Hematopoietic multipotent progenitor cell (in vitro differentiated cells): ENCODE measurements at places on chromosomes 2 and 18.

DNA sequence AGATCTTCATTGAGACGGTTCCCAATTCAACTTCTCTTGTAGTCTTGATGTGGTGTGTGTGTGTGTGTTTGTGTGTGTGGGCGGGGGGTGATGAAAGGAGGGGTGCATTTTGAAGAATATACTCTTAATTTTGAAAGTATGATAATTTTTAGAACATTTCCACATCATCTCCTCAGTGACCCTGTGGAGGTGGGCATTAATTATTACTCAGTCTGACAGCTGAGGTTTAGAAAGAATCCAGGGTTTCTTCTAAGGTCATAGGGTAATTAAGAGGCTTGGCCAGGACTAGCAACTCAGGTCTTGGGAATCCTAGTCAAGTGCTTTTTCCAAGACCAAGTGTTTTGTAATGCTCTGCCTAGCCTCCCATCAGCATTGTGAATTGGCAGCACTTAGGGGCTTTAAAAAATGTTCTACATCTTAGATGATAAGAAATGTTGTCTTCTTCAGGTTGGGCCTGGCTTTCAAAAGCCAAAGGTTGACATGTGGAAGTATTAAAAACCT lies 100.5 kb downstream of the SPTBN1 start:
- DNase-seq, result no peak

GRCh38 chr2:216112926-216113325 lies 3.8 kb downstream of the XRCC5 start:
- DNase-seq, result no peak

GRCh38 chr2:61878761-61879160 lies 9.7 kb downstream of the CCT4 start:
- DNase-seq, result no peak

GRCh38 chr2:119475857-119476244 lies 44.2 kb downstream of the TMEM37 start:
- no peak for DNase-seq

- DNase-seq, result no peak
These were observed 14.0 kb upstream of the ZNF396 start for GRCh38 chr18:35390951-35391700.

DNA sequence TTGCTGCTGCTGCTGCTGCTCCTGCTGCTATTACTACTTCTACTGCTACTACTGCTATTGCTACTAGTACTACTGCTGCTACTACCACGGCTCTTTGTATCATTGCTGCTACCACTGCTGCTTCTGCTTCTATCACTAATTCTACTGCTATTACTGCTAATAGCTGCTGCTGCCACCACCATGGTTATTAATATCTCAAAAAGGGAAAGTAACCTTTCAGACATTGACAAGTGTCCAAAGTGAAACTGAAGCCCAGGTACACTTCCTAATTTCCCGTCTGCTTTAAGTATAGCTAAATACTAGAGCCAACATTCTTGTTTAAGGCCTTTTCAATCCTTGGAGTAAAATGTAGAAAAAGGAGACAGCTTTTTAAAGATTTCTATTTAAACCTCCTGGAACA lies 45.4 kb upstream of the EHBP1 start:
- DNase-seq, result no peak

GRCh38 chr2:236343400-236344161 lies 79.4 kb upstream of the ASB18 start:
- peak; percentile 60 for DNase-seq

DNA sequence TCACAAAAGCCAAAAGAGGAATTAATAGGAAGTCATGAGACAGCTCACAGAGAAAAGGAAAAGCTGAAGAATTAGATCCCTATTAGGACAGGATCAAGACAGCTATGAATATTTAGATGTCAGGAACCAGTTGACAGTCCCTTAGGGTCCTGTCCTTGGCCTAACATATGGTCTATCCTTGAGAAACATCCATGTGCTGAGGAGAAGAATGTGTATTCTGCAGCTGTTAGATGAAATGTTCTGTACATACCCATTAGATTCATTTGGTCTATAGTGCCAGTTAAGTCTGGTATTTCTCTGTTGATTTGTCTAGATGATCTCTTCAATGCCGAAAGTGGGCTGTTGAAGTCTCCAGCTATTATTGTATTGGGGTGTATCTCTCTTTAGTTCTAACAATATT lies 37.6 kb upstream of the SLC40A1 start:
- no peak for DNase-seq

- no peak for DNase-seq
These were observed 3.6 kb downstream of the LIMS2 start for GRCh38 chr2:127671557-127672302.

DNA sequence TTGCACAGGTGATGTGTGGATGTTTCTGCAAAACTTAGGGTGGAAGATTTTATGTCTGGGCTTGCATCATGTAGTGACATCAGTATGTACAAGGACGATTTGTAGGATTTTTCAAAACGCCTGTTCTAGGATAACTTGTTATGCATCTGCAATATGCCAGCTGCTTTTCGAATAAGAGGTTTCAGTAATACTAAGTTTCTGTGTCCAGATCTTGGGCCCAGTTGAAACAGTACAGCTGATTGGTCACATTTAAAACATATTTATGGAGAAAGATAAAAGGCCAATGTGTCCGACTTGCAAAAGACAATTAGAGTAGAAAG lies 1.2 kb downstream of the PTPN4 start:
- DNase-seq, result no peak

- no peak for DNase-seq
These were observed 23.9 kb upstream of the STK17B start for GRCh38 chr2:196195302-196195701.

- DNase-seq, result no peak
These were observed 262.4 kb downstream of the MEIS1 start for GRCh38 chr2:66697366-66697765.

- peak; percentile 37 for DNase-seq
These were observed 548 bp upstream of the FBLN7 start for GRCh38 chr2:112137516-112138158.

DNA sequence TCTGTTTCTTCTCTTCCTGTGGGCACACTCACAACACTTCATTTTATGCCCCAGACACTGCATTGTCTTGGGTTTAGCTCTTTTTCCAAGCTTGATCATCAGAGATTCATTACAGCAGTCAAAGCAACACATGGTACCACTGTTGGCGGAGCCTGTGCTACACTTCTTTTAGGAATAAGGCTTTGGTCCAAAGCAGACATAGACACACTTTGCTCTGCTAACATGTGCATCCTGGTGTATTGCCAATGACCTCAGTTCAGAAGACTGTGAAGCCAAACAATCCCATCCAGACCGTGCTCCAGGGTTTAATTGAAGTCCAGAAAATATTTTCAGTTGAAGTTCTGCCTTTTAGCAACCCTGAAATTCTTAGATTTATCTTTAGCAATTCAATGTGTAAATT lies 354.6 kb upstream of the RAB12 start:
- DNase-seq, result no peak

DNA sequence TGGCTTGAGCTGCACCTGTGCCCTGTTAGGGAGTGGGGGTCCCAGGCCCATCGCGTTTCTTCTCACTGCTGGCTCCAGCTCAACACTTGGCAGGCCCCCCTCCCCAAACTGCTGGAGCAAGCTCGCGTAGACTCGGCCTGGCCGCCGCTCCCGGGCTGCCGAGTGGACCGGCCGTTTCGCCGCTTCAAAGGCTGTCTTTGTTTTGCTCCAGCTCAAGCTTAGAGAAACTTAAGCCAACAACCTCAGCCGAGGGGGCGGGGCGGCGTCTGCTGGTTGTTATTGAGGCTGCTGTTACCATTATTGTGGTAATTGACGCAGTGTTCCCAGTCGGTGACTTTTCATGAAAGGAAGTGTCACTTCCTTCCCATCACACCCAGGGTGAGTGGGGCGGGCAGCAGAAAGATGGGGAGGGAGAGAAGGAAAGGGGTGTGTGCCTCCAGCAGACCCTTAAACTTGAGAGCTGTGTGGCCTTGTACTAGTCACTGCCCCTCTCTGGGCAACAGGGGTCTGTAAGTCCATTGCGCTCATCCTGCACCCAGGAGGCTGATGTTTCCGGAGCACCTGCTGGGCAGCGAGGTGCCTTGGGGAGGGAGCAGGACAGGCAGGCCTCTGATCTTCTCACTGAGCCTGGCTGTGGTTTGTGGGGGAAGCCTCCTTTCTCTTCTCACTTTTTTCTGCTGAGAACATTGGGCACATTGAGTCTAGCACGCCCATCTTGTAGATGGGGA lies 2.1 kb downstream of the ARID5A start:
- peak; percentile 81 for DNase-seq

- DNase-seq, result no peak
These were observed 16.5 kb upstream of the KLHL23 start for GRCh38 chr2:169716938-169717690.

DNA sequence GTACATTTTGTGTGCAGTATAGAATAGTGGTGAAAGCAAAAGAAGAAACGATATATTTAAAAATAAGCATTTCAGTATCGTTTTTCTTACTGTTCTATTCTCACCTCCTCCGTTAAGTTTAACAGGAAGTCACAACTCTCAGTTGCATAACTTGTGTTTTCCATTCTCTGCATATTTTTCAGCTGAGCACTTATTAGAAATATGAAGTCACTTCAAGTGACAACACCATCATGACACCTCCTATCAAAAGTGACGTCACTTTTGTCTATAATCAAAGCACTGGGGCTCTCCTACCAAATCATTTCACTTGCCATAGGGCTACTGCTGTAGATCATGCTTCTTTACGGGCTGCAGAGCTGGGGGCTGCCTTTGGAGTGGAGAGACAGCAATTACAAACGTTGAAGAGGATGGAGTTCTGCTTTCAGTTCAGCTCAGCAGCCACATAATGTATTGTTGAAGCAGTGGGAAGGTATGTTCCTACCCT lies 36.3 kb downstream of the STAT4 start:
- peak; percentile 34 for DNase-seq

- no peak for DNase-seq
These were observed at the start of gene SDC1 for GRCh38 chr2:20224716-20225293. SDC1 (minus strand) TSS chr2:20225130; CDS start chr2:20224867, 263 bp downstream.

- no peak for DNase-seq
These were observed 43.9 kb downstream of the TNS1 start for GRCh38 chr2:217958884-217959225.

- DNase-seq, result no peak
These were observed 11.5 kb downstream of the GCC2 start for GRCh38 chr2:108460345-108461037.
